ENCODE measurements at places on chromosomes 16 and 17.

DNA sequence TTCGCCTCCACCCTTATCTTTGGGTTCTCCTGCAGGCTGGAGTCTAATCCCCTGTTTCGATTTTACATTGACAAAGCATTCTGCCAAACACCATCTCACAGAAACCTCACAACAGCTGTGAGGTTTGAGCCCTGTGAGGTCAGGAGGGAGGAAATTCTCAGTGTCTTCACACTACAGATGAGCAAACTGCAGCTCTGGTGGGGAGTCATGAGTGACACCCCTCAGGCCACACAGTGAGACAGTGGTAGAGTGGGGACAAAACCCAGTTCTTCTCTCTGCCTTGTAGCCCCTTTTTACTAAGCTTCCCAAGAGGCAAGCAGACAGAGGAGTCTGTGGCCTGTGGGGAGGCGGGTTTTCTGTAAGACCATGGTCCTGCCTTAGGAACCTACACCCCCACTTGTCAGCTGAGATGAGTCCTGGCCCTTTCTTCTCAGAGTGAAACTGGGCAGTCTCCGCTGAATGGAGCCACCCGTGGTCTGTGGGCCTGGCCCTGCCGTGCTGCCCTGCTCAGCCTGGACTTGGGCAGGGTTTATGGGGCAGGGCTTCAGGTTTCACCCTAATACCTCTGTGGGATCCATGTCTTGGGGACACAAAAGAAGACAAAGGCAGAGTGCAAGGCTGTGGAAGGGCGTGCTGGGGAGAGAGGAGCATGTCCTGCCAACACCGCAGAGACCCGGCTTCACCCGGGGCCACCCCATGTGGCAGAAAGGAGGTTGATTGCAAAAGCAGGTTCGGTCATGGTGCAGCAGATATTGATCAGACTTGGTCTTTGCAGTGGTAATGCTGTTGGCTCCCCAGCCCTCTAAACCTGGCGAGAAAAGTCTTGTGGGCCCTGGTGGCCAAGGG lies 59.0 kb downstream of the ABR start:
- no peak for DNase-seq

DNA sequence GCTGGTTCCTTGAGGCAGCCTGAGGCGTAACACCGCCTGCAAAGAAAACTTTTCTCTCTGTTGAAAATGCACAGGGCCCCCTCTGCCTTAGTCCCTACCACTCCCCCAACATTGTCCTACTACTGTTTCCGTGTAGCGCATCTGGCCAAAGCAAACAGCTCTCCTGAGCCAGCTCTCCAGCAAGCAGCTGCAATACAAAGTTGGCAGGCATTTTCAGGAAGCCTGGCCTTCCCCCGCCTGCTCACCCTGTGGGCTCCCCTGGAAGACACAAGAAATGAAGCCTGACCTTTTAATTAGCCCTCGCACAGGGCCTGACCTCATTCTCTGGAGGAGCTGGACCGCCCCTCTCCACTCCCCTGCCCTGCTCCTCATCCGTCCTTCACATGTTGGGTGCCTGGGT lies 66.7 kb downstream of the SOX9 start:
- no peak for DNase-seq

DNA sequence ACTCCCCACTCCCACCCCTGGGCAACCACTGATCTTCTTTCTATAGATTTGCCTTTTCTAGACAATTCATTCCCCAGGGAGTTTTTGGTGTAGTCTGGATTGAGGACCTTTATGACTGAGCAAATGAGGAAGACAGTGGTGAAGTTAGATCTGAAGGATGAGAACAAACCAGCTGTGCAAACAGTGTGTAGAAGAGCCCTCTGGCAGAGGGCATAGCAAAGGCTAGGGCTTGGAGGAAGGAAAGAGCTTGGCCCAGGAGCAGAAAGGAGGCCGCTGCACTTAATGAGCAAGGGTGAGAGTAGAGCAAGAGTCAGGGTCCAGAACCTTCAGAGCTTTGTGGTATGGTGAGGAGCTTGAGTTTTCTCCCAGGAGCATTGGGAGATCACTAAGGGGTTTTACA lies 352.7 kb downstream of the CA10 start:
- no peak for DNase-seq

DNA sequence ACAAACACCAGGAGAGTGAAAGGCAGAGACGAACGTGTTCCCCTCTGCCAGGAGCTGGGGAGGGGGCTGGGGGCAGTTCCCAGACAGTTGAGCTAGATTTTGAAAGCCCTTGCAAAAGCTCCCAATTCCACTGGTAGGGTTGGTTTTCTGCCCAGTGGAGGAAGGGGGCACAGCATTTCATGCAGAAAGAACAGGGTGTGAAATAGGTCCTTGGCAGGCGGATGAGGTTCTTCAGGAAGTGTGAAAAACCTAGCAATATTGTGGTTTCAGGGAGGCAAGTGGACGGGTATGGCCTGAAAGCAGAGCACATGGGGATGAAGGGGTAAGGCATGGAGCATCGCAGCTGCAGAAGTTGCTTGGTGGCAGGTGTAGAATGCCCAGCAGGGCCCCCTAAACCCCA lies 248.3 kb downstream of the KATNIP start:
- DNase-seq: no peak

GRCh38 chr17:21160401-21160800 lies 33.6 kb downstream of the DHRS7B start:
- DNase-seq: no peak

DNA sequence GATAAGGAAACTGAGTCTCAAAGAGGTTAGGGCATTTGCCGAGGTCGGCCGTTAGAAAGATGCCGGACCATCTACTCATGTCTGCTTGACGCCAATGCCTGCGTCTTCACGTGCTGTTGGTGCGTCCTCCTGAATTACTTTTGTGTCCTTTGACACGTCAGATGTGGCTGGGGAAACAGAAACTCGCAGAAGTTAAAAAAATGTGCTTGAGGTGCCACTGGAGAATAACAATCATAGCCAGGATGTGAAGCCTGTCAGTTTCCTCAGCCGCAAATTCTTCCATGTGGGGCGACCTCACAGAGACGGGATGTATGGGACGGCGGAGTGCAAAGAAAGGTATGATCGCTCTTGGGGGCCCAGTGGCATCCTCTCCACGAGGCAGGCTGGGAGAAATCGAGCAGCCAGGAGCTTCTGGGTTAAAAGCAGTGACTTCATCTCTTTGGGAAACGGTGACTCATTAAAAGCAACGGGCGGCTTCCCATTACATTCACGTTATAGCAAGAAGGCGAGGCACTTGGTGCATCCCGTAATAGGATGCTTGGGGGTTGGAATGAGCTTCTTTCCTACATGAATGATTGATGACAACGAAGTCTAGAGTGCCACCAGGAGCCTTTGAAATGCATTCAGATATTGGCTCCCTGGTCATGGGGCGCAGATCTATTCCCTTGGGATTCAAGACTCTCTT lies 67.8 kb downstream of the BMERB1 start:
- no peak for DNase-seq

- DNase-seq: peak; percentile 61
These were observed 13.7 kb downstream of the PITPNC1 start for GRCh38 chr17:67390646-67391361.

- peak; percentile 47 for DNase-seq
These were observed 43.6 kb downstream of the TBC1D16 start for GRCh38 chr17:79991924-79992648.

GRCh38 chr17:4040784-4041183 lies 76.5 kb upstream of the ATP2A3 start:
- no peak for DNase-seq

GRCh38 chr17:17897442-17897841 lies 60.7 kb upstream of the SREBF1 start:
- DNase-seq: no peak

DNA sequence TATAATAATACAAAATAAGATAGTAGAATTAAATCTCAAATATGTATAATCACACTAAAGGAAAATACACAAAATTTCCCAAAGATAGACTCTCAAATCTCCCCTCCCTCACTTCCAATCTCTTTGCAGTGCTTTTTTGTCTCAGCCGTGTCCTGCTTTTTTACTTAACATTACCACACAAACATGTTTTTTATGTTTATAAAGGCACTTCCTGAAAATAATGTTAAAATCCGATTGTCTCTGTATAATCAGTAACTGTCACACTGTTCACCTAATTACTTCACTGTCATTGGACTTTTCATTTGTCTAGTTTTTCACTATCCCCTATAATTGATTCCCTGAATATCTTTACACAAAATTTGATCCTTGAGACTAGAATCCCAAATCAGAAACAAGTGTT lies 38.2 kb upstream of the ALDH3A2 start:
- DNase-seq: no peak

DNA sequence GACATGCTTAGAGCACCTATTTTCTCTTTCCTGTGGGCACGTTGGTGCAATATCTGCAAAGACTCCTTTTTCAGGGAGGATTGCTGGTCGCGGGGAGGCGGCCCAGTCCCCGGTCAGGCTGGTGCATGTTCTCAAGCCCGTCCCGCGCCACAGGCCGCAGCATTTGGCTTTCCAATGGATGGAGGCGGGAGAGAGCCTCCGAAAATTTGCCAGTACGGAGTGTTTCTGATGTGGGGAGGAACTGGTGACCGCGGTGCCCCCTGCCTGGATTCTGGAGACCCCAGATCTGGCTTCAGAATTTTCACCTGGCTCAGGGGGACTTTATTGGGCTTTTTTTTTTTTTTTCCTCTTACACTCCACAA lies 2.3 kb downstream of the CMIP start:
- no peak for DNase-seq

GRCh38 chr17:17055286-17056155 lies 13.3 kb downstream of the MPRIP start:
- DNase-seq: no peak

DNA sequence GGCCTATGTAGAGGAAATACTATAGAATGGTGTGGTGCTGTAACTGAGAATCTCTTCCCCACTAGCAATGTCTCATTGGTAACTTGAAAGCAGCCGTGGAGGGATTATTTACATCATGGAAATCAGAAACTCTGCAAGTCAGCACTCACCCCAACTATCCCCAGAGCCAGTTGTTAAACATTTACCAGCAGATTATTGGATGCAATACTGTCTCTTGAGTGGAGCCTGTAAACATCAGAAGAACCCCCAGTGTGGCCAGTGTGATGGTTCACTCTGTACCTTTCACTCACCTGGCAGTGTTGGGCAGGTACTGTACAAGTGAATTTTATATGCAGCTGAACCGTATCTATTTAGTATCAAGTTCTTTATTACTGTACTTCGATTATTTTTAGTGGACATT lies 299.8 kb upstream of the SALL1 start:
- DNase-seq: no peak

- no peak for DNase-seq
These were observed 36.7 kb downstream of the GRIN2C start for GRCh38 chr17:74822939-74823367.

DNA sequence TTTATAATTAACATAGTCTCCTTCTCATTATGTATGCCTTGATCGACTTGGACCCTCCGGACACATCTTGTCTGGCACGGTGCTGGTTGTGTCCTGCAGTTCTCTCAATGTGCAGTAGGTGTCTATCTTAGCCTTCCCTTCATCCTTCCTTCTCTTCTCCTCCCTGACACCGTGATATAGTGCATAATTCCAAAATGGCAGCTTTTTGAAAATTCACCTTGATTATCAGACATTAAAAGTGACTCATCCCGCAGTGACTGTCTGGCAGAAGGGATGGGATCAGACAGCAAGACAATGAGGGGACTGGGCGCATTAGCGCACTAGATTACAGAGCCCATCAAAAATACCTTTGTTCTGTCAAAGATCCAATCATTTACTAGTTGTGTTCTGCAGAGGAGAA lies 70.0 kb upstream of the PMFBP1 start:
- DNase-seq: peak; percentile 74

GRCh38 chr17:4594931-4595684 lies 10.8 kb downstream of the SMTNL2 start:
- DNase-seq: peak; percentile 73

DNA sequence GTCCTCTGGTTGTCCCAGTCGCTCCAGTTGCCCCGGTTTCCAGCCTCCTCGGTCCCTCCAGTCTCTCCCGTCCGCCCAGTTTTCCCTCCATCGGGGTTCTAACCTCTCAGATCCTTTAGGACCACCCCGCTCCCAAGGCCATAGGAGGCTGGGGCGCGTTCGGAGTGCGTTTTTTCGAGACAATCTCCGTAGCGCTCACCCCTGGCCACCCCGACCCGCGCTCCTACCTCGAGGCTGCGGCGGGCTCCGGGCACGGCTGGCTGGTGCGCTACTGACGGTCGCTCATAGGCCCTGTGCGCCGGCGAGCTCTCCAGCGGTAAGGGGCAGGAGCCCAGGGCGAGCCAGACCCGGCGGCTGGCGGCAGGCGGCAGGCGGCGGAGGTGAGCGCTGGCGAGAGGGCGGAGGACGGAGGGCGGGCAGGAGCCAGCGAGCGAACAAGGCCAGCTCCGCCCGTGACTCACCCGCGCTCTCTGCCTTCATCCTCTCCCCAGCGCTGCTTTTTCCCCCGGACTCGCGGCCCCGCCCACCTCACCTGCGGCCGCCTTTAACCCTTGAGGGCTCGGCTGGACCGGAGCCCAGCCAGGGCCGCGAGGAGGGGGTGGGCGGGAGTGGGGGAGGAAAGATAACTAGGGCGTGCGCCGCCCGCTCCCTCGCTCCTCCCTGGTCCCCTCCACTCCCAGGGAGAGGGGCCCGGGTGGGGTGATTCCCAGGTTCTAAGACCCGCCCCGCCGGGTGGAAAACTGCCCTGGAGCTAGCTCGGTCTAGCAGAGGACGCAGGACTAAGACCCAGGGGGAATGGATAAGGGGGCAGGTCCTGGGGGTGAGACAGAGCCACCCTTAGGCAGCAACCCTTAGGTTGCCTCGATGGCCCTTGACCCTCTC lies at the start of gene SP6:
Gene SP6 (minus strand): TSS at position 472 of the 882 bp plus-strand sequence. CDS start 2,734 bp downstream, outside the sequence.
- DNase-seq: peak; percentile 70

DNA sequence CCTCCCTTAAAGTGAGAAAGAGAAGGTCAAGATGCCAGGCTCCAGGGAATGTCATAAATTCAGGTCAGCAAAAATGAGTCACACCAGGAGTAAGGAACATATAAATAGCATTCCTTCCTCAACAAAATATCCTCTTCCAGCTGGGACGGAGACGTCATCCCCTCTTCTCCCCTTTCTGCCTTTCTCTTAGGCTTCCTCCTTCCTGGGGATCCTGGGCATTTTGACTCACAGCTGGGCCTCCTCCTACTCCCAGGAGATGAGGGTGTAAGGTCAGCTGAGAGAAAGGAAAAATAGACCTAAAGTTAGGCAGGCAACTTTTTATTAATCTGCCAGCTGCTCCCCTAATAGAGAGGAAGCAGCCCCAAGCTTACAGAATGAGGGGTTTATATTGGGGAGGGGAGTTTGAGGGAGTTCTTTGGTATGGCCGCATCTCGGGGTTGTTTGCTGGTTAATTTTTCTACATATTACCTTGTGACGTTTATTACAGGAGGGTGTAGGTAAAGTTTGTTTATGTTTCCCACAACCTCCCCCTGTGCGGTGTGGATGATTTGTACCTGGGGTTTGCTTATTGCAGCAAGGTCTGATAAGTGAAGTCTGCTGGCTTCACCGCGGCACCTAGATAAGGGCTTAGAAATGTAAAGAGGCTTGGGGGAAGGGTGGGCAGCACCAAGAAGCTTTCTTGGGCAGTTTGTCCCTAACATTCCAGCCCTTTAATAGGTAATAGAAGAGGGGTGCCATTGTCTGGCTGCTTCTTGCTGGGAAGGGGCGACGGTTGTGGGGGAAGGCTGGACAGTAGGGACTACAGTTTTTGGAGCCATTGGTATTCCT lies 7.1 kb upstream of the ZNF747 start:
- DNase-seq: no peak

- peak; percentile 99 for DNase-seq
These were observed 31.4 kb upstream of the CDC42EP4 start for GRCh38 chr17:73343168-73343634.
